ENCODE measurements at places on chromosomes 6 and 20. TPM values are rescaled to one million over a fixed set of nuclear protein-coding genes. Genes with fewer than 3 reads are reported as not detected.

OR12D3 gene
- total RNA-seq, result not detected

OR2J1 gene
- not detected for total RNA-seq

SLPI gene
- total RNA-seq, result 17.5 TPM

DNA sequence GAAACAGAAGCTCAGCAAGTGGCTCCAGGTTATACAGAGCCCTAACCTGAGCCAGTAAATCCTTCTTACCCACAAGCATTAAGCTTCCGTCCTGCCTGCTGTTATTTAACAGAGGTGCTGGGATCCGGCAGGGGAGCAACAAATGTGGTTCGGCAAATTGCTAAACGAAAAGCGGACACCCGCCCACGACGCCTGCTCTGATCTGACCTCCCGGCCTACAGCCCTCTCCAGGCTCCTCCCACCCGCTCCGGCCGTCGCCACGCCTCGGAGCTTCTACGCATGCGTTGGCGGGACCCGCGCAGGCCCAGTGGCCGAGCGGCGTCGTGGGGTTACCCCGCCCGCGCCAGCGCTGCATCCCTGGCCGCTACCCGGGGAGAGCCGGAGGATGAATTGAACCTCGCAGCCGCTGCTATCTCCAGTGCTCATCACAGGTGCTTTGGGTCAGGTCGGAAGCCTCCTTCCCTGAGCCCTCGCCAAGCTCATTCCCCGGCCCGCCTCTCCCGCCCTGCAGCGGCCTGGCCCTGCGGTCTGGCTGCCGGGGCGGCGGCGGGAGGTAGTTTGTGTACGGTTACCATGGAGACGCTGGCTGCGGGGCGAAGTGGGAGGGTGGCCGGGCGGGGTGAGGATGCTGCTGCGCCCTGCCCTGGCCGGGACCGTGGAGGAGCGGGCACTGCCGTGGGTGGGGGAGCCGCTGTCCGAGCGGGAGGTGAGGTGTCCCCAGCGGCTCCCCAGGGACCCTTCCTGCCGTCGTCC, at the start of gene ARMC2:
ARMC2 (plus strand) TSS at position 307 of the 753 bp plus-strand sequence. CDS start 5,846 bp downstream, outside the sequence.
- peak; percentile 92 for DNase-seq

BHLHE23 gene
- not detected for total RNA-seq

C20orf96 gene
- total RNA-seq, result 16.8 TPM

HLA-DQA1 gene
- 4.4 TPM for total RNA-seq

- DNase-seq, result no peak
Observed at GRCh38 chr20:62805155-62805710, 598 bp downstream of the OGFR start.

DNA sequence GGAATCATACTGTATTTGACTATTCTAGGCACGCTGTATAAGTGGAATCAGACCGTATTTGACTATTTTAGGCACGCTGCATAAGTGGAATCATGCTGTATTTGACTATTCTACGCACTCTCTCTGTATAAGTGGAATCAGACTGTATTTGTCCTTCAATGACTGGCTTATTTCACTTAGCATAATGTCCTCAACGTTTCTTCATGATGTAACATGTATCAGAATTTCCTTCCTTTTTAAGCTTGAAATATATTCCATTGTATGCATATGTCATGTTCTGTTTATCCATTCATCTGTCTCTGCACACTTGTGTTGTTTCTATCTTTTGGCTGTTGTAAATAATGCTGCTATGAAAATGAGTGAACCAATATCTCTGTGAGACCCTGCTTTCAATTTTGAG, 5.7 kb downstream of the CCDC170 start:
- no peak for DNase-seq

GRCh38 chr6:111658462-111659154, 52.9 kb upstream of the TRAF3IP2 start:
- DNase-seq, result no peak

- no peak for DNase-seq
Observed at GRCh38 chr6:107009499-107009898, 18.5 kb upstream of the MTRES1 start.

- DNase-seq, result no peak
Observed at GRCh38 chr6:2805031-2805430, 36.6 kb downstream of the SERPINB1 start.

- DNase-seq, result no peak
Observed at GRCh38 chr6:134723081-134723871, 226.6 kb downstream of the ALDH8A1 start.

- DNase-seq, result no peak
Observed at GRCh38 chr6:34985236-34985635, 96.2 kb downstream of the ANKS1A start.

CABLES2 gene
- total RNA-seq, result 6.2 TPM

GFOD1 gene
- 1.4 TPM for total RNA-seq

DSP gene
- 4.7 TPM for total RNA-seq

DNA sequence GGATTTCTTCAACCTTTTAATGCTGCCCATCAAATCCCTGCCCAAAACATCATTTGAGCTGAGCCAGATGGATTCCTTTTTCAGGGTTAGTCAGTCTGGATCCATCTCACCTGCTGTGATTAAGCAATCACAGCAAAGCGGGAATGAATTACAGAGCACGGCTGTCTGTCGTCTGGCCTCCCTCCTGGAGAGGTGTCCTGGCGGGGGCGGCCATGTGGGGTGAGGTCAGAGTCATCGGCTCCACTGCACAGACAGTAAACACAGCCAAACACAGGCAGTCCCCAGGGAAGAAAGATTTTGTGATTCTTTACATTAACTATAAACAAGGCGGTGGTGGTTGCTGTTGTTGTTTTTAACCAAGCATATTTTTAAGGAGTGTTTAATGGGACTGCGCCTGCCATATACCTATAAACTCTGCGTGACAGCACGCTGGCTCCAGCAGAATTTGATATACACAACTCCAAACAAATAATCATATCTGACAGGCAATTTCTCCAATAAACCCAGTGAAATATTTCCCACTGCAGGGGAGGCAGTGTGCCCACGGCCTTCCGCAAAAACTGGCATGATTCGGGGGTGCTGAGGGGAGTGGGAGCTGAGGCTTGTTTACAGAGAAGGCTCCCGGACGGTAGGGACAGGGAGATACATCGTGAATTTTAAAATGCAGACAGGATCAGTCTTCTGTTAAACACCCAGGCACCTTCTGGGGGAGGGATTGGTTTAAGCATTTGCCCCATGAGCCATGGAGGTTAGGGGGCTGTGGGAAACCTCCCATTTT, 232.0 kb upstream of the PMEPA1 start:
- DNase-seq, result no peak

- no peak for DNase-seq
Observed at GRCh38 chr6:163711615-163712565, 297.4 kb downstream of the QKI start.

SLC35D3 gene
- not detected for total RNA-seq

- DNase-seq, result no peak
Observed at GRCh38 chr6:137673603-137674002, 179.4 kb upstream of the OLIG3 start.

OSBPL2 gene
- 34.4 TPM for total RNA-seq

UBE2C gene
- total RNA-seq, result not detected

DNA sequence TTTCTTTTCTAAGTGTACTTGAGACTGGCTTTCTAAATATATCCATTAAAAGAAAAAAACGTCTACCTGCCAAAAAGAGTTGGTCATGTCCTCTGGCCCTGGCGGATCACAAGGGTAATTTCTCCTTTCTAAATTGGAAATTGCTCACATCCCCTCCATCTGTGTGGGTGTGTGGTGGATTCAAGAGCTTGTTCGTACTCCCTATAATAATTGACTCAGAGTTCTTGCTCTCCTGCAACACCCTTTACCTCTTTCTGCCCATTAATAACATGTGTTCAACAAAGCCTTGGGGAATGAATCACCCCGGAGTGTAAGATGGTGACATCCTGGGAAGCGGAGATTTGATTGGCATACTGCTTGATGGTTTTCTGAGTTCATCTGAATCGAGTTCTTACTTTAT, 263.8 kb downstream of the ALDH8A1 start:
- no peak for DNase-seq

CASS4 gene
- total RNA-seq, result 1.0 TPM

DNA sequence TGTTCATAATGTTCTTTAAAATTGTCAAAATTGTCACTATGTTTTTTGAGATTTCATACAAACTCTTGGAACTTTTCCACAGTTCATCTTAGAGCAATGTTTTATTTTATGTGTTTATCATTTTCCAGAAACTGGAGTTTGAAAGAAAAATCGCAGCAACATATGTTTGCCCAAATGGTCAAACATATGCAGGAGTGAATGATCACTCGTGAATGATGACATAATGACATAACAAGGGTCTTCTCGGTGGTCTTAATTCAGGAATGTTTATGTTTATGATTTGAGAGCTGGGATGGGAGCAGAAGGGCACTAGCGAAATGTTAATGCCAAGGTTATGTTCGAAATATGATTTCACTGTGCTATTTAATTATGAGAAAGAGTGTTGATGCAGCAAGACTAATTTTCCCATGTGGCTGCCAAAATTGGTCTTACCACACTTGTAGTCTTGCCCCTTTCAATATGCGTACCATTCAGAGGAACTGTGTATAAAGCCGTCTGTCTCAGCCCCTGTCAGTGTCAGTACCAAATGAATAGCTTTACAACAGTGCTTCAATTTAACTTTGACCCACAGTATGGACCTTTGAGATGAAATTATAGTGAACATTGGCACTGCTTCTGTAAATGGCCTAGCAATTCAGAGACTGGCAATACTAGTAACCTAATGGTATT, 152.3 kb downstream of the CARMIL1 start:
- DNase-seq, result no peak

OOEP gene
- total RNA-seq, result not detected

CARMIL1 gene
- total RNA-seq, result 16.8 TPM

KCNK5 gene
- 7.3 TPM for total RNA-seq

GRCh38 chr6:74570044-74570443, 635.8 kb downstream of the COL12A1 start:
- DNase-seq, result no peak

GRCh38 chr20:62762801-62763368, 33.4 kb upstream of the MRGBP start:
- no peak for DNase-seq

DNA sequence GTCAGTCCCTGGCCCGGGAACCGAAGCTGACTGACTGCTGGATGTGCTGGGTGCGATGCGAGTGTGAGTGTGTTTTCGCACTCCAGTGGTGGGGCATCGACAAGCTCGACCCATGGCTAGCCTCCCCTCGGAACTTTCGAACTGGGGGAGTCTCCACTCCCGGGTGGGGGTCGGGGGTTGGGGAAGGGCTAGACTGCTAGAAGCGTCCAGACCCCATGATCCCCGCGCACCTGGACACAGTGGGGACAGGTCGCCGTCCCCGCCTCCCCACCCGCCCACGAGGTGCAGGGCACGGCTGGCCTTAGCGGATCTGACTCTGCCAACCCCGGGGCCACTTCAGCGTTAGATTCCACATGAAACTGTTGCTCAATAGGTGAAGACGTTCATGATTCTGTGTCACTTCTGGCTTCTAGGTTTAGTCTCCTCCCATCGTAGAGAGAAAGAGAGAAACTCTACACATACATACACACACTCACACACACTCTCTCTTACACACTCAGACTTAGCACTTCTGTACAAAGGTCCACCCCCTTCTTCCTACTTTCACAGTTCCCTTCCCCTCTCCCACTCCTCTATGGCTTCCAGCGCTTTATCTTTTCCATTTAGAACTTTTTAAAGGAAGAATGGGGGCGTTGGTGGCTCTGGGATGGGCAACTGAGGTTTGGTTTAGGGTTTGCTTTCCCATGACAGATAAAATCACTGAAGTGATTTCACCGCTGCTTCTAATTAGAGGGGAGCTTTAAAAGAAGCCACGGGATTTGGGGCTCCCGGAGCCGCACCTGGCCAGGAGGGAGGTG, 5.1 kb upstream of the TFAP2A start:
- no peak for DNase-seq

NKAIN4 gene
- total RNA-seq, result not detected

C6orf15 gene
- total RNA-seq, result not detected

DNA sequence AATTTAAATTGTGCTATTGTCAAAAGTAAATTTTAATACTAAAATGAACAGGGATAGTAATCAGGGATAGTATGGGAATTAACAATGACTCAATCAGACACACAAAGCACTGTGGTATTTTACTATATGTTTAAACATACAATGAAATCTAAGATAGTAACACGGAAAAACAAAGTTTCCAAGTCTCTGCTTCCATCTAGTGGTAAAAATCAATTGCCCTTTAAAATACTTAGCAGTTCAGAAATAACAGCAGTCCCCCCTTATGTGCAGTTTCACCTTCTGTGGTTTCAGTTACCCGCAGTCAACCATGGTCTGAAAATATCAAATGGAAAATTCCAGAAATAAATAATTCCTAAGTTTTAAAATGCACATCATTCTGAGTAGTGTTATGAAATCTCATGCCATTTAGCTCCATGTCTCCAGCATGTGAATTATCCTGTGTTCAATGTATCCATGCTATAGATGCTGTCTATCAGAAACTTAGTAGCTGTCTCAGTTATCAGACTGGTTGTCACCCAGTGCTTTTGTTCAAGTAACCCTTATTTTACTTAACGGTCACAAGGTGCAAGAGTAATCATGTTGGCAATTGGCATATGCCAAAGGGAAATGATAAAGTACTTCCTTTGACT, 58.5 kb downstream of the AHI1 start:
- DNase-seq, result no peak

GRCh38 chr20:50921803-50922501, 9.3 kb downstream of the ADNP start:
- DNase-seq, result no peak

DNA sequence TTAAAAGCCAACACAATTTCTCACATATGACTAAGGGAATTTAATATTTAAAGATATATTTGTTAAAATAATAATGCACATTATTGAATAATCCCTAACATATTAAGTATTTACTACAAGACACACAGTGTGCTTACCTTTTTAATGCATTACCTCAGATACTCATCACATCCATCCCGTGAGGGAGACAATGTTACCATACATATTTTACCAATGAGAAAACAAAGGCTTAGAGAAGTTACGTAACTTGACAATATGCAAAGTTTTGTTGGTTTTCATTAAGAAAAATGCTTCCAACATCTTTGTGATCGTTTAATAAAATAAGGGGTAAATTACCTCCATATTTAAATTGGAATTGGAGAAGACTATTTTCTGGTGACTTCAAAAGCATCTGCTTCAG, 4.3 kb downstream of the IFNGR1 start:
- DNase-seq, result no peak

GRCh38 chr20:50009521-50010454, 27.0 kb downstream of the SNAI1 start:
- DNase-seq, result no peak

DNA sequence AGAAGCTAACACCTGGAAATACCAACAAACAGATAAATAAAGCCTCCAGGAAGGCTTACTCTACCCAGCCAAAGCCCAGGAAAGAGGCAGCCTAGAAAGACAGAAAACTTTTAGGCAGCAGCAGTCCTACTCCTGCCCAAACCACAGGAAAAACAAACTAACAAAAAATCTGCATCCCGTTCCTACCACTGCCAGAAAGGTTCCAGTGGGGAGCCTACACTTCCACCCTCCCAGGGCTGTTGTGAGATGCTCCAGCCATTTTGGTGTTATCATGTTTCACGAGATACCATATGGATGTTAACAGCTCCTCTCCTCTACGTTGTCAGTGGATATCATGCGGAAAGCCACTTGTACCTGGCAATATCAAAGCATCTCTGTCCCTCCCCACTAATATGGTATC, 336.7 kb upstream of the PRND start:
- no peak for DNase-seq

SLC22A7 gene
- total RNA-seq, result not detected
